ENCODE measurements at places on chromosomes 2 and 18.

- no peak for DNase-seq
Observed at GRCh38 chr2:25494616-25495015, 152.9 kb upstream of the DNMT3A start.

DNA sequence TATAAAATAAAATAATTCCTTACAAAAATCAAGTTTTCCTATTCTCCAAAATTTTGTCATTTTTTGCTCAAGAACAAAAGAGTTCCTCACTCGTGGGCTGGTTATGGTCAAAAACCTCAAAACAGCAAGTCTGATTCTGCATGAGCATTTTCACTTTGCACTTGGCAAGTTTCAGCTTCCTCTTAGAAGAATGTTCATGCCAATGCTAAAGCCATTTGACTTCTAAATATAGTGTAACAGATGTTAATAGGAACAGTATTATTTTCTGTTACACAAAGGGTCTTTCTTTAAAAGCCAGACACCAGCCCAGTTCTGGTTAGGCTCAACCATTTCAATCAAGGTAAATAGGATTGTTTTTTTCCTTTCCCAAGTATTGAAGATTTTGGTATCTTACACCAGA lies 261.3 kb upstream of the CCDC68 start:
- DNase-seq: no peak

DNA sequence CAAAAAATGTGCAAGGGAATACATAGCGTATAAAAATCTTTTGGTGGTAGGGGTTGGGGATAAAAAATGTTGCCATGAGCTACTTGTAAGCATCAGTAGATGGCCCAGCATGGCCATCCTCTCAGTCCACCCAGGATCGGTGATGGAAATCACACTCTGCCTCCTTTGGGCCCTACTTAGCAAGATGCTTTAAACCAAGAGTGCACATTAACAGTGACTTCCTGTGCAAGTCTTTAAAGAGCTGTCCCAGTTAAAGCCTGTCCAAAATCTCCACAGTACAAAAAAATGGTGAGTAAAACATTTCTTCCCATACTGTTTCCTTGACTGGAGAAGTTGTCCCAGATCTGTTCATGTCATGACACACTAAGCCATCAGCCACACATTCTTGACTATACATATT lies 18.0 kb downstream of the ANKRD44 start:
- DNase-seq: no peak

DNA sequence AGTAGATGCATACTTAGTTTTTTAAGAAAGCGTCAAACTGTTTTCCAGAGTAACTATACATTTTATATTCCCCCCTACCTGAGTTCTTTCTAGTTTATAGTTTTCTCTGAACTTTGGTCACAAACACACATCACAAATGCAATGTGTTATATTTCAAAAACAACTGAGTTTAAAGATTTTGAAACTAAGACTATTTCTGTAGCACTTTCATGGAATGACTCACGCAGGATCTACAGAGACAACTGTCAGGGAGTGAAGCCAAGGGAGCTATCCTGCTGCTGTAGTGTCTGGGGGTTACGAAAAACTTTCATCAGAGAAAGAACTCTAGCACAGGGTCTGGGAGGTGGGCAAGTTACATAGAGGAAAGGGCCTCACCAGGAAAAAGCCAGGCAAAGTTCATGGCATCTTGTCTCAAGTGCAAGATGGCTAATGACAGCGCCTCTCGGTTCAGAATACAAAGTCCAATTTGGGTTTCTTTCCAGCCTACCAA lies 66.8 kb downstream of the UXS1 start:
- no peak for DNase-seq

DNA sequence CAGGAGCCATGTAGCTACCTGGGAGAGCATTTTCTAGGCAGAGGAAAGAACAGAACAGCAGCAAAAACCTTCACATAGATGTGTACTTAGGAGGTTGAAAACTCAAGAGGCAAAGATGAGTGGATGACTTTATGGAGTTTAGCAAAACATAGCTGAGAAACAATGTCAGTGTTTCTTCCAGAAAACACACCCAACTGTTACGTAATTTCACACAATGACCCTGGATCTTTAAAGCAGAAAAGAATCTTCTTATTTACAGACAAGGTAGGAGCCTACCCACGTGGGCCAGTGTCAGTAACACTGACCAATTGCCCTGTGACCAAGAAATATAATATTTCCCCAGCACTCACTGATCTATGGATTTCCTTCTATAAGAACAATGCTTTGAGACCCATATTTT lies 254.6 kb downstream of the CDH20 start:
- DNase-seq: no peak

GRCh38 chr18:45171679-45172191 lies 443.5 kb upstream of the SLC14A2 start:
- DNase-seq: no peak

DNA sequence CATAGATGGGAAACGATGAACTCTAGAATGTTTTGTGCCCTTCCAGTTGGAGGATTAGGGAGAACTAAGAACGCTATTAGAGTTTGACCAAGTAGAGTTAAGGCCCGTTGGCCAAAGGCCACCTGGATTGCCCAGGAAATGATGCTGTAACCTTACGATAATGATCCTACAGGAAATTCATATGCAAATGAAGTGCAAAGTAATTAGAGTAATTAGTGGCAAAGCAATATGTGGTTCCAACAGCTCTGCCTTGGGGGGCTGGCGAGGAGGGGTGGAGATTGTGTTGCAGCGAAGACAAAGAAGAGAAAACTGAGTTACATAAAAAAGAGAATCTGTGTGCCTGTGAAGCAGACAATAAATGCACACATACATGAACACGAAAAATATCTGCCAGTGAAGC lies 61.5 kb upstream of the BOD1L2 start:
- DNase-seq: no peak

DNA sequence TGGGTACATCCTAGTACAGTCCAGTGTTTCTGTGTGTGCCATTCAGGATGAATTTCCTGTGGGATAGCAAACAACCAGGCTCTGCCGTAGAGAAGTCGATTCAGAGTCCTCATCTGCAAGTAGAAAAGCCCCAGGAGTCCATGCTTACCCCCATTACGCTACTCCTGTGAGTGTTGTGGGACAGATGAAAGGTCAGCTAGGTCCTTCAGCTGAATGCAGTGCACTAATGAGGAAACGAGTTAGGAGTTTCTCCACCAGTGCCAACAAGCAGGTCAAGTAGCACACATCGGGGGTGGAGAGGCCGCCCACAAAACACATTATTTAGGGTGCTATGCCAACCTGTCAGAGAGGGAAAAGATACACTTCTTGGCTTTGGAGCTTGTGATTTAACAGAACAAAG lies 2.5 kb upstream of the GPR39 start:
- DNase-seq: no peak

DNA sequence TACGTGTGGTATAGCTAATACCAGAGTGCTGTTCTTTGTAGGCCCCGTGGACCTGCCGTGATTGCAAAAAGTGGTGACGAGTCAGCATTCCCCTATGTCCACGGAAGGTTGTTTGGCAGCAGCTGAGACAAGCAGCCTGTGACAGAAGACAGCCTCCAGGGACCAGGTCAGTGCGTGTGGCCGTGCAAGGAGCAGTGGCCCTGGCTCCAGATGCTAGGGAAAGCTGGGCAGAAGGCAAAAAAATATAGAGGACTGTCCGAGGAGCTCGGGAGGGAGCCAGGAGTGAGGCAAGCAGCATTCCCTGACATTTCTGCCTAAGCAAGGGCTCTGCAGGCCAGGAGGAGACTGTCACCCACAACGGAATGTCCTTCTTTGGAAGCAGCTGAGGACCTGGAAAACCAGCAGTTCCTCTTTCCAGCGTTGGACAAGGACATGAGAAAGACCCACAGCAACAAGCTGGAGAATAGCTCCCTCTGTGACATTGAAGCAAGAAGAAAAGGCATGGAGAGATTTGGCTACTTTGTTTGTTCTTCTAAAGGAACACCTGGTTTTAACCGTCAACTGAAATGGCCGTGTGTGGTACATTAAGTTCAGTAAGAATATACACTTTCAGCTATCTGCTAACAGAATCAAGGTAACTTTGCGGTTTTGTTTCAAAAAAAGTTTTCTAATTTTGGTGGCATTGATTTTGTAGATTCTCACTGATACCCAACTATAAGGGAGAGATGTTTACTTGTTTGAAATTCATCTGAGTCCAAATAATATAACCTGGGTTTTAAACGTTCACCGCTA lies 58.3 kb downstream of the NPAS2 start:
- no peak for DNase-seq

- DNase-seq: no peak
Observed at GRCh38 chr2:96602330-96602823, 35.7 kb downstream of the KANSL3 start.

GRCh38 chr2:67616749-67617148 lies 219.6 kb downstream of the ETAA1 start:
- DNase-seq: no peak

DNA sequence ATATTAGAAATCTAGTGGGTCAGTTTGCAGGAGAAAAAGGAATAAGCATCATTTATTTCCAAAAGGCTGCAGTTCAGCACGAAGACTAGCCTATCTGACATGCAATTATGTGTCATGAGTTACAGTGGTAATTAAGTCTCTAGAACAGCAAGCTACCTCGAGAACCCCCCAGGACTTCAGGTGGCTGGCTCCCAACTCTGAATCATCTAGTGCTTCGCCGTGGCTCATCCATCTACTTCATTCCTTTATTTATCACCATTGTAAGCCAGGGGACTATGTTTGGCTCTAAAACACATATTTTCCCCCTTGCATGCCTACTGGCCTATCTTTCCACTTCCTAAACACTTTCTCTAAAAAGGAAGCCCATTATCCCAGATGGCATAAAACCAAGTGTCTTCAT lies 121.6 kb downstream of the TXNL1 start:
- no peak for DNase-seq

DNA sequence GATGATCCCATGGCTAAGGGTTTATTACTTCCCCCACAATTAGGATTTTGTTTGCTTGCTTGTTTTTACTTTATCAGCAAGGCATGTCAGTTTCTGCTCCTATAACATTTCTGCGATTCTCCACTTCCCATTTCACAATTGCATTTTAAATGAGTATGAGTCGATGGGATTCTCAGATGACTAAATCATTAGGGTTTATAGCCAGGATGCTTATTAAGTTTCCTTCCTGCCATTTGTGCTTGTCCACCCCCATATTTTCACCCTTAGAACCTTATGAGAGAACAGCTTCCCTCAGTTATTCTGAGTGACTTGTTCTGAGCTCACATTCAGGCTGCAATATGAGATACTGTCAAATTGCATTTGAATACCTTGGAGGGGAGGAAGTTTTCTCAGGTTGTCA lies 37.9 kb upstream of the C1GALT1C1L start:
- DNase-seq: no peak

DNA sequence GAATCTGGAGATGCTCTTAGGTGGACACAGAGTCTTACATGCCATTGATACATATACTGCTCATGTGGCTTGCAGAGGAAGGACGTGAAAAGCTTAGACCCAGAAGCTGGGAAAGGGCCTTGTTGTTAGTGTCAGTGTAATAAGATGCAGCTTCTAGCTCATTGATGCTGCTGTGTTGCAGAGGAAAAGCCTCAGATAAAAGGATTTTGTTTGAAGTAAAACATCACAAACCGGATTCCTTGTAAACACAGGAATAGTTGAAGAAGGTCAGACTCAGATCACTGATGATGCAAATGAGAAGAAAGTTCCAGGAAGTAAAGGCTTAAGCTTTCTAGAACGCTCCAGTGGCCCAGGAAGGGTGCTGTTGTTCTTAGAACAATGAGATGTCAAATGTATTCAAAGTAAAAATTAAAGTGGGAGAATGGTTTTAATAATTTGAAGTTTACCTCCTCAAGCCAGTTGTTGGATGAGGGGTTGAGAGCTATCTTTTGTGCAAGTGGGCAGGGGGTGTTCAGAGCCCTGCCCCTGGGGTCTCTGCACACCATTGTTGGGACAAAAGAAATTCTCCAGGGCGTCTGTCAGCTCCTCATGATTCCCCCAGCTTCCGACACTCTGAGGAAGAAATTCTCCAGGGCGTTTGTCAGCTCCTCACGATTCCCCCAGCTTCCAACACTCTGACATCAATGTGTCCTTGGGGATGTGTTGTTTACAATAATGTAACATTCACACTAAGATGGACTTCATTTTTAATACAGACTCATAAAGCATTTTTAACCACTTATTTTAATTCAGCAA lies 61.3 kb upstream of the CHMP1B start:
- no peak for DNase-seq

All from HEK293T (cell line).